ENCODE measurements at places on chromosomes 16 and 17. TPM values are rescaled to one million over a fixed set of nuclear protein-coding genes. Genes with fewer than 3 reads are reported as not detected.

- H3K4me1 ChIP-seq: no peaks in the 10 kb centered on the region
- no peak overlapping the region for H3K27ac ChIP-seq
- no peaks in the 10 kb centered on the region for H3K27me3 ChIP-seq
- no peak for DNase-seq
- H3K4me3 ChIP-seq: no peak overlapping the region
- H3K36me3 ChIP-seq: peaks cover 11% of the 10 kb centered on the region
These were observed 16.9 kb downstream of the CARHSP1 start for GRCh38 chr16:8851761-8852403.

DNA sequence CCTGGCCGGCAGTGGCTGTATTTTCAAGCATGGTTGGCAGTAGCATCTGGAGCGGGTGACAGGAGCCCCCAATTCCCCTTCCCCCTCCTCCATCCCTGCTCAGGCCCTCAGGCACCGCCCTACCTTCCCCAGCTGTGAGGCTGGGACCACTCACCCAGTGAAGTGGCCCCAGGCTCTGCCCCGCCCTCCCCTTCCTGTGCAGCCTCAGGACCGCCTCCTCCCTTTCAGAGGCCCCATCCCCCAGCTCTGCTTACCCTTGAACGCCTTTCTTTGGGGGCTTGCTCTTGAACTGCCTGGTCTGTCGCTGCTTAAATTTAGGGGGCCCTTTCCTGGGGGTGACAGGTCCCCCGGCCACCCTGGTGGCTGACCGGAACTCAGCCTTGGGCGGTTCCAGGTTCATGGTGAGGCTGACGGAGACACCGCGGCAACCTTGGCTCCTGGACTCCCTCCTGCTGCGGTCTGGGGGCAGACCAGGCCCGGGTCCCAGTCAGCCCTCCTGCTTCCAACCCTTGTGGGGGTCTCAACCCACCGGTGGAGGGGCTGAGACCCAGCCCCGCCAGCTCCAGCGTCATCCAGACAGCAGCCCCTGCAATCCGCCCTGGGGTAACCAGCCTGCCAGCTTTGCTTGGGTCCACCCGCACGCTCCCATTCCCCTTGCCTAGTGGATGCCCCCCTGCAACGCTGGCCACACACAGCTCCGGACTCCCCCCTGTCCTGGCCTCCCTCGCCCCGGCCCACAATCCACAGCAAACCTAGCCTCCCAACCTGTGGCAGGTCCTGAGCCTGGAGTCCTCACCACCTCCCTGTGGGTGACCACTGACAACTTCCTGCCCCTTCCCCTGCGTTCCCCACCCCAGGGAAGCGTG, 3.2 kb downstream of the PDE6G start:
- no peak overlapping the region for H3K27ac ChIP-seq
- H3K4me1 ChIP-seq: peaks cover 11% of the 10 kb centered on the region
- H3K27me3 ChIP-seq: peaks cover 13% of the 10 kb centered on the region
- H3K36me3 ChIP-seq: no peaks in the 10 kb centered on the region

GRCh38 chr16:49456763-49457162, 83.2 kb downstream of the C16orf78 start:
- no peaks in the 10 kb centered on the region for H3K36me3 ChIP-seq
- H3K27ac ChIP-seq: no peak overlapping the region
- DNase-seq: no peak
- H3K4me3 ChIP-seq: no peak overlapping the region

DNA sequence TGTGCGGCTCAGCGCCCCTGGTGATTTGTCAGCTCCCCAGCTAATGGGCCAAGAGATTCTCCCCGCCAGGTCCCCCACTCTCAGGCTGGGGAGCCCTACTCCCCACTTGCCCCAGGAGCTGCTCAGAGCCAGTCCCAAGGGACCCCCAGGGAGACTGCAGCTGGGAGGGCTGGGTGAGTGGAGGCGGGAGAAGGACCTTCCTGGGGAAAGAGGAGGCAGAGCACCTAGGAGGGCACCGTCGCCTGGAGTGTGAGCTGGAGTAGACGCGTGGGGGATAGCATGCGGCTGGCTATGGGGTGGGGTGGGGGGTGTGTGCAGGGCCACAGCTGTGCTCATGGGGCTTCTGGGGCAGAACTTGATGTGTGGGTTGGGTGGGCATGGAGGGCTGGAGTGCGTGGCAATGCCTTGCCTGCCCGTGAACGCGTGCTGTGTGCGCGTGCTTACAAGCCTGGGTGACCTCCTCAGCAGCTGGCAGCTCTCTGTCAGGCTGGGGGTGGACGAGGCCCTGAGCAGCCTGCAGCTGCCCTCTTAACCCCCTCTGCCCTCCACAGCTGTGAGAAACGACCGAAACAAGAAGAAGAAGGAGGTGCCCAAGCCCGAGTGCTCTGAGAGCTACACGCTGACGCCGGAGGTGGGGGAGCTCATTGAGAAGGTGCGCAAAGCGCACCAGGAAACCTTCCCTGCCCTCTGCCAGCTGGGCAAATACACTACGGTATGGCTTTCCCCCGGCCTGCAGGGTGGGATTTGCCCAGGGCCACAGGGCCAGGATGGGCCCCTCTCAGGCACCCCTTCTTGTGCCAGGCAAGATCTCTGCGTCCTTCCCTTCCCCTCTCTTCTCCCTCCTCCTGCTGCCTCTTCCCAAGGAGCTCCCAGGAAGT, 12.9 kb downstream of the GJD3 start:
- DNase-seq: no peak
- H3K36me3 ChIP-seq: peaks cover 12% of the 10 kb centered on the region
- no peaks in the 10 kb centered on the region for H3K27me3 ChIP-seq
- peak overlapping the region; percentile 43 for H3K27ac ChIP-seq

DNA sequence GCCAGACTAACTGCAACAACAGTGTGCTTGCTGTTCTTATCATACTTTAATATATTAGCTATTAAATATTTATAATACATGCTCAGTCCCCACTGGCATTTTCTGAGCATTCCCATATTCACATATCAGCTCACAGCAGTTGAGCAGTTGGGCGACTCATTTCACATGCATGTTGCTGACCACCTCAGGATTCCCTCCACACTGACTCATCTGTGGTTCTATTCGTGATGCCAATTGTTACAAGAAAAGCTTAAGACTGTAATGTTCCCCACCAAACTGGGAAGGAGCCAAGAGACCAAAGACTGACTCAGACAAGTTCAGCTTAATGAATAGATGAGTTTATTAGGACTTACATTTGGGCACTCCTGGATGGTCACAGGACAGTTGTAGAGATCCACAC, 100.3 kb upstream of the KIF2B start:
- no peak overlapping the region for H3K27ac ChIP-seq
- H3K36me3 ChIP-seq: no peaks in the 10 kb centered on the region
- no peak for DNase-seq

GRCh38 chr16:22946433-22946832, 132.5 kb downstream of the HS3ST2 start:
- no peak overlapping the region for H3K27ac ChIP-seq
- no peak for DNase-seq
- H3K4me1 ChIP-seq: no peaks in the 10 kb centered on the region
- no peak overlapping the region for H3K4me3 ChIP-seq

GRCh38 chr17:4969047-4969550, 1.5 kb upstream of the SPAG7 start:
- H3K27me3 ChIP-seq: no peaks in the 10 kb centered on the region
- peak; percentile 96 for DNase-seq
- H3K36me3 ChIP-seq: no peaks in the 10 kb centered on the region
- peak overlapping the region; percentile 96 for H3K27ac ChIP-seq

DNA sequence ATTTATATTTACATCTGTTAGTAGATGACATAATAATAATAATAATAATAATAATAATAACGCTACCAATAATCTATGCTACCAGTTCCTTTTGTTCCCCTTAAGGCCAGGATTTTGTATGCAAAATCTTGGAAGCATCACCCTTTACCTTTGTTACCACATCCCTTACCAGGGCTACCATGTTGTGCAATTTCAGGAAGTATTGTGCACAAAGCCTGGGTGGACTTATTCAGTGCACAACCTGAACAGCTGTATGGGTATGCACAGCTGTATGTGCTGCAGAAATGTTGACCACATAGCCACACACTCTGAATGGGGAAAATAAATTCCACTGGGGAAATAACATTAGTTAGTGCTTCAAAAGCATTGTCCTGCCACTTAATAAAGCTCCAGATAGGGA, 19.9 kb upstream of the CALB2 start:
- peaks cover 3% of the 10 kb centered on the region for H3K27me3 ChIP-seq
- H3K4me1 ChIP-seq: no peaks in the 10 kb centered on the region
- H3K36me3 ChIP-seq: no peaks in the 10 kb centered on the region
- no peak overlapping the region for H3K27ac ChIP-seq
- no peak overlapping the region for H3K4me3 ChIP-seq

DNA sequence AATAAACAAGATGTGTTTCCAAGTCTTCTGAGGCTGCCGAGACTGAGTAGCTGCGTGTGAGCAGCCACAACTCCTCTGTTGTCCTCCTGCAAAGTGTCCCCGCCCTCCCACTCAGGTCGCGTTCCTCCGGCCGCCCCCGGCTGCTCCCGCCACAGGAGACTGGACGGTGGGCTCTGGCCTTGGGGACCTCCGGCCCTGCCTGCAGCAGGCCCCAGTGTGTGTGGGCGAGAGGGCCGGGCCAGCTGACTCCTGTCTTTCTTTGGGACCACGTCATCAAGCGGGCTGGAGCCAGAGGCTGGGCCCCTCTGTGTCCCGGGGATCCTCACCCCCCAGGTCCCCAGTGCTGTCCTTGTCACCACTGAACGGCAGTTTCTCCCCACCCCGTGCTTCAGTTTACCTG, 175.3 kb downstream of the NPIPB11 start:
- H3K27me3 ChIP-seq: no peaks in the 10 kb centered on the region
- H3K4me1 ChIP-seq: no peaks in the 10 kb centered on the region
- H3K4me3 ChIP-seq: no peak overlapping the region
- DNase-seq: no peak
- no peaks in the 10 kb centered on the region for H3K36me3 ChIP-seq
- H3K27ac ChIP-seq: no peak overlapping the region

DNA sequence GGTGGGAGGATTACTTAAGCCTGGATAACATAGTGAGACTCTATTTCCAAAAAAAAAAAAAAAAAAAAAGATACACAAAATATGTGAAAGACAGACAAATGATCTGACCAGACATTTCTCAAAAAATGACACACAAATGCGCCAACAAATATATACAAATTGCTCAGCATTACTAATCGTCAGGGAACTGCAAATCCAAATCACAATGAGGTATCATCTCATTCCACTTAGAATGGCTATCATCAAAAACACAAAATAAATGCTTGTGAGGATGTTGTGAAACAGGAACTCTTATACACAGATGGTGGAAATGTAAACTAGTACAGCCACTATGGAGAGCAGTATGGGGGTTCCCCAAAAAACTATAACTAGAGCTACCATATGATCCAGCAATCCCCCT, 62.4 kb downstream of the STX8 start:
- no peak overlapping the region for H3K4me3 ChIP-seq
- no peaks in the 10 kb centered on the region for H3K27me3 ChIP-seq
- H3K27ac ChIP-seq: no peak overlapping the region
- no peaks in the 10 kb centered on the region for H3K36me3 ChIP-seq

DNA sequence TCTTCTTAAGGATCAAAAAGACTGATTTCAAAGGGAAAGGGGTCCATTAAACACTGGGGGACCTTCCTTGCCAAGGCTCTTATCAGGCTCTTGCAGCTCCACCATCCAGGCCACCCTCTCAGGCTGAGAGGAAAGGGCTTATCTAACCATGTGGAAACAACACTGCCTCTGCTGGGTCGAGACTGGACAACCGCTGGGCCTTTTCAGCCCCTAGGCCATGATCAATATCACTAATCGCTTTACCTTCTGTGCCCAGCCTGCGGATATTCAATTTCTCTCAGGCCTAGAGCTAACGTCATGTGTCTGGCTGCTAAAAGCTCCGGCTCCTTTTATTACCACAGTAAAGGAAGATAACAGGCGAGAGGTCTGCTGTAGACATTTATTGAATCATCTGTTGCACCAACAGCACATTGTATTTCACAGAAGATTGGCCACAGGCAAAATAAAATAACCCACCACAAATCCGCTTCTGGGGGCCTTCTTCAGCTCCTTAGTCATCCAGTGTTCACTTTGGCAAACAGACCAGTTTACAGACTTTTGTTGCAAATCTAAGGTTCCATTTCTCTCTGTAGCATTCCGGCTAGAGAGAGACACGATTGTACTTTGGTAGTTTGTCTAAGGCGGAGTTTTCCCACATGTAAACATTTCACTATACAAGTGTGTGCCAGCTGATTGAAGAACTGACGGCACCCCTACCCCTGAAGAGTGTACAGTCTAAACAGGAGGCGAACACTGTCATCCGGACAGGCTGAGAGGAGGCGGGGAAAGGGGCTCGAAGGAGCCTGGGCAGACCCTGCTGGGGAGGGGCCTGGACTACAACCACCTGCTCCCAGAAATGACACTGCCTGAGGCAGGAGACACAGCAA, 13.9 kb downstream of the CYB561 start:
- H3K27ac ChIP-seq: peak overlapping the region; percentile 59
- H3K27me3 ChIP-seq: no peaks in the 10 kb centered on the region
- peak; percentile 47 for DNase-seq
- no peak overlapping the region for H3K4me3 ChIP-seq
- H3K36me3 ChIP-seq: peaks cover under 1% of the 10 kb centered on the region
- H3K4me1 ChIP-seq: peaks cover 5% of the 10 kb centered on the region

DNA sequence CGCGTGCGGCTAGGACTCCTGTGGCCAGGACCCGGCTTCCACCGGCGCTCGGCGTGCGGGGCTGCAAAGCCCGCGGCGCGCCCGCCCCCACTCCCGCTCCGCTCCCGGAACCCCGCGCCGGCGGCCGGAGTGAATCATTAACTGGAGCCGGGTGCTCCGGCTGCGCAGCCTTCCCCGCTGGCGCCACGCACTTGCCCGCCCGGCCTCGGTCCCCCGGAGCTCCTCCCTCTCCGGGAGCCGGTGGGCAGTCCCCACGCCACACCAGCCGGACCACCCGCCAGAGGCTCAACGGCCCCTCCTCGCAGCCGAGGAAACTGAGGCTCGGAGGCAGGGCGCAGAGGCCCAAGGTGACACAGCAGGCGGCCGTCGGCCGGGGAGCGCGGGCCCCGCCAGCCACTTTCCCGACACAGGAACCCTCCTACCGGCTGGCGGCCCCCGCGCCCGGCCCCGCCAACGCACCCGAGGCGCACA, 580 bp downstream of the BCAR1 start:
- no peaks in the 10 kb centered on the region for H3K36me3 ChIP-seq
- H3K4me3 ChIP-seq: peak overlapping the region; percentile 67
- H3K27ac ChIP-seq: peak overlapping the region; percentile 91

DNA sequence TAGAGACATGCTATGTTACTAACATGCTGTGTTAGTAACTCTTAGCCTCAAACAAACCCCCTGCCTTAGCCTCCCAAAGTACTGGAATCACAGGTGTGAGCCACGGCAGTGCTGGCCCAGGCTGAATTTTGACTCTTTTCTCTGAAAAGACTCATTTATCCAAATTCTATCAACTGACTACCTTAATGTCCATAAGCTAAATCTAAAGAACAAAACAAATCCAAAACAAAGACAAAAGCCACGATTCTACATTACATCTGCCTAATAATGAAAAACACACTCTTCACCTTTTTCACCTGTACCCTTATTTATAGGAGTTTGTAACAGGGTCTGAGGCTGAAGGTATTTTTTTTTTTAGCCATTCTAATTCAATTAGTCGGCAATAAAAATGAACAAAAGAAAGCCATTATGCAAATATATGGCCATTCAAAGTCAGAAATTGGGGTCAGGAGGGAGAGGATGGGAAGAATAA, 432.5 kb downstream of the RBFOX1 start:
- H3K36me3 ChIP-seq: no peaks in the 10 kb centered on the region
- H3K27ac ChIP-seq: no peak overlapping the region
- no peak overlapping the region for H3K4me3 ChIP-seq

Gene C1QL1
- total RNA-seq: 24.6 TPM

Gene P2RX5
- 0.09 TPM for total RNA-seq

Gene QPRT
- 268 TPM for total RNA-seq

Data from cardiac muscle cell (in vitro differentiated cells and primary cell).